ENCODE measurements at places on chromosomes 13 and 19.

DNA sequence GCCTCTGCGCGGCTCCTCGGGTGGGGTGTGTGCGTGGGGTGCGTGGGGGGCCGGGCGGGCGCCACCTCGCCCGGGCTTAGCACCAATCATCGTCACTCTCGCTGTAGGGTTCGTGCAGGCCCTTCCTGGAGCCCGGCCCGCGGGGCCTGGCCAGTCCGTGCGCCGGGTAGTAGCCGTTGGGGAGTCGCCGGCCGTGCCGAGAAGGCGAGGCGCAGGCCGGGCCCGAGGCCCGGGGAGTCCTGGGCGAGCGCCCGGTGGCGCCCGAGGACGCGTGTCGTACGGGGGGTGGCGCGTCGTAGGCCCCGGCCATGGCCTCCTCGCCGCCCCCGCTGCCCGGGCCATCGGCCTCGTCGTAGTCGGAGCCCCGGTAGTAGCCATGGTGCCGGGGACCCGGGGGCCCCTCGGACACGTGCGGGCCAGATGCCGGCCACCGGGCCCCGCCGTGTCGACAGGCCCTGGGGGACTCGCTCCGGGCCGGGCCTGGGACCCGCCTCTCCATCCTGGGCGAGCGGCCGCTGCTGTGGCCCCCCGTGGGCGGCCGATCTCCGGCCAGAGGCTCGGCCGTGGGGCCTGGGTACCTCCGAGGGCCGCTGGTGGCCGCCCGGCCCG, 57.1 kb downstream of the IER2 start:
- DNase-seq: no peak

GRCh38 chr19:14654786-14655560, 19.7 kb downstream of the ADGRE3 start:
- DNase-seq: no peak

GRCh38 chr19:53057904-53058580, 13.5 kb downstream of the ERVV-2 start:
- DNase-seq: no peak

- no peak for DNase-seq
Observed at GRCh38 chr19:810077-810855, 11.5 kb downstream of the PLPPR3 start.

GRCh38 chr13:95677564-95678266, 776 bp downstream of the DNAJC3 start:
- DNase-seq: no peak

GRCh38 chr13:37270226-37271001, 164.9 kb upstream of the CSNK1A1L start:
- no peak for DNase-seq

GRCh38 chr13:80040196-80040980, 300.5 kb downstream of the SPRY2 start:
- DNase-seq: peak; percentile 82

Measured in fibroblast of the conjunctiva (primary cell).